Epithelial cell of prostate (primary cell): ENCODE measurements at places on chromosomes 13 and 19.

DNA sequence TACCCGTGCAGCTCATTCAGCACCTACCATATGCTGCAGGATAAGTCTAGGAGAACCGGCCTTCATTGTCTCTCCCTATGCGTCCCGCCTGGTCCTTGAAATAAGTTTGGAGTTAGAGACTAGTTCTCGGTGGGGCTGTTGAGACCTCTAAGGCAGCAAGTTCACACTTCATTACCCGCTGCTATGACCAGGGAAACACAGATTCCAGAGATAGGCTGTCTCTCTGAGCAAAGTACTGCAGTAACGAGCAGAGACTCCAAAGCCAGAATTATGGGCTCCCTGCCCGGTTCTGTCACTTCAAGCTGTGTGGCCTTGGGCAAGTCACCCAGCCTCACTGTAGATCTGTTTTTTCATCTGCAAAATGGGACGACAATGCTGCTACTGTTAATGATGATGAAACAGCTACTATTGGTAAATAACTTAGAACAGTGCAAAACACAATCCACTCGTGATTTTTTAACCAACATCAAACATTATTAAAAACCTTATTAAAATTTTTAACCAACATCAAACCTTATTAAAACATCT is 184.1 kb downstream of the USP12 start:
- no peak for DNase-seq

- DNase-seq, result no peak
These were observed 79.8 kb downstream of the CHST8 start for GRCh38 chr19:33701565-33701964.

- DNase-seq, result no peak
These were observed 184.8 kb downstream of the PCDH9 start for GRCh38 chr13:67045357-67045756.

DNA sequence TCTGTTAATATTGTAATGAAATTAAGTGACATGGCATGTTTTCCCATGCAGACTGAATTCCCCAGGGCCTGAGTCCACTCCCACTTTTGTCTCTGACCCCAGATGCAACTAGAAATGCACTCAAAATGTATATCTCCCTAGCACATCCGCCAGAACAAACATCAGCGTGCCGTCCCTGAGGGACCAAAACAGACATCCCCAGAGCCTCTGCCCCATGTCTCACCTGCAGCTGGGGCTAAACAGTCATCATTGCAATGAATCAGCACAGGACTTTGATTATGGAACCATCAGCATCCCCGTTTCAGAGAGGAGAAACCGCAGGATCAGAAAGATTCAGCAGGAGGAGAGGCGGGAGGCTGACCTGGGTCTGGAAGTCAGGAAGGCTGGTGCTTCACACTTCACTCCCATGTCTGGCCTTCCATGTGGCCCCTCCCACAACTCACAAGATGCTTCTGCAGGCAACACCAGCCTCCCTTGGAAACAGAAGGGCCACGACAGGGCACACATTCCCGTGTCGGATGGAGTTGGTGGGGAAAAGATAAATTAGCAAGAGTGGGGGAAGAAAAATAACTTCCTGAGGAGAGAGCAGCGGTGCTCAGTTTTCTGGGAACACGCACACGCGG is 130.6 kb upstream of the VSTM2B start:
- DNase-seq, result no peak

GRCh38 chr13:28379371-28380083 is 115.4 kb downstream of the FLT1 start:
- DNase-seq, result no peak

DNA sequence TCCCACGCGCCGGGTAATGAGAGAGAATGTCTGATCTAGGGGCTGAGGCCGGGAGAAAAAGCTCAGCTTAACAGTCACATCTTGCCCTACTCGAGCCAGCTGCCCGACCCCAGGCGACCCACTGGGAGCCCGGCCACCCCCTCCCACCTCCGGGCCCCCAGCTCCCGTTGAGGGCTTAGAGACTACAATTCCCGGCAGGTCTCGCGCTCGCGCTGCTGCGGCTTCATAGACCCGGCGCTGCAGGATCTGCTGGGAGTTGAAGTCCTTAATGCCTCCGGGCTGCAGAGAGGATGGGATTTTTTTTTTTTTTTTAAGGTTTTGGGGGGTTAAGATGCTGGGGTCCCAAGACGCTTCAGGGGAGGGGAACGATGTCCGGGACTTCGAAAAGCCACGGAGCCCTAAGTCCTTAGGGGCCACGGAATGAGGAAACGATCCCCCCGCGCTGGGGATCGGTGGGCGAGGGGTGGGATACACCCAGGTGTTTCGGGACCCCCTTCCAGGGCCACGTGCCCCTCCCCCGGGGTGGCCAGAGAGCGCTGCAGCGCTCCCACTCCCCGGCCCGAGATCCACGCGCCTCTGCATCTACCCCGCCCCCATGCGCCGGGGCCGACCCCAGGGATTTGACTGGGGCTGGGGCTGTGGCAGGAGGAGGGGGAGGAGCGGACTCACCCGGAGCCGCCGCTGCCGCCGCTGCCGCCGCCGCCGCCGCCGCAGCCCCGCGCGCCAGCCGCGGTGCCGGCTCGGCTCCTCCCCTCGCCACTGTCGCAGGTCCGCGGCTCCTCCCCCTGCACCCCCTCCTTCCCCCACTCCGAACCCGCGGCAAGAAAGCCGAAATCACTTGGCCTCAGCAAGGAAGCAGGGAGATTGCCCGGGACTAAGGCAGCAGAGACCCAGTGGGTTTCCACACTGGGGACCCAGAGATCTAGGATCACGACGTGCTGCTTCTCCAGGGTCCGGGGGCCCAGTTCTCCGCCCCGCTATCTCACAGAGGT is at the start of gene SYT3:
Gene SYT3 (minus strand): TSS at position 761 of the 992 bp plus-strand sequence. CDS start 2,470 bp downstream, outside the sequence.
- no peak for DNase-seq

DNA sequence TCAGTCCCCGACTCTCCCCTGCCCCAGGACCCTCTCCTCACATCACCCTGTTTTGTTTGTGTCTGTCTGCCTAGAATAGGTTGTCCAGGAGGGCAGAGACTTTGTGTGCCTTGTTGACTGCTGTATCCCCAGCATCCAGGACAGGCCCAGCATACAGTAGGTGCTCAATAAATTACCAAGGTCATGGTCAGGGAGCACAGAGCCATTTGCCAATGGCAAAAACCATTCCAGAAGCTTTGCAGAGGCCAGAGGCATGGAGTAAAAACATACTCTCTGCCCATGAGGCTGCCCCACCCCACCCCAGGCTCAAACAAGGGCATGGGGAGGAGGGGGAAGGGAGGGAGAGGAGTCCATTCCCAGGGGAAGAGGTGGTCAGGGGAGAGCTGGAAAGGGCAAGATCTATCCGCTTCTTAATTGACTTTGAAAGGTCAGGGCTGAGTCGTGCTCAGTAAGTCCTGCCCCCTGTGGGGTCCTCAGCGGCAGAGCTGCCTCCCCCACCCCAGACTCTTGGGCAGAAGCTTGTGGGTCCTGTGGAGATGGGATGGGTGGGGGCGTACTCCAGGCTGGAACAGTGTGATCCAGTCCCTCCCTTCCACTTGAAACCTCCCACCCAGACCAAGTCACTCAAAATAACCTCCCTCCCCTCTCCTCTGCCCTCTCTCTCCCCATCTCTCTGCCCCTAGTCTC is 4.4 kb downstream of the GPR4 start:
- DNase-seq, result no peak

DNA sequence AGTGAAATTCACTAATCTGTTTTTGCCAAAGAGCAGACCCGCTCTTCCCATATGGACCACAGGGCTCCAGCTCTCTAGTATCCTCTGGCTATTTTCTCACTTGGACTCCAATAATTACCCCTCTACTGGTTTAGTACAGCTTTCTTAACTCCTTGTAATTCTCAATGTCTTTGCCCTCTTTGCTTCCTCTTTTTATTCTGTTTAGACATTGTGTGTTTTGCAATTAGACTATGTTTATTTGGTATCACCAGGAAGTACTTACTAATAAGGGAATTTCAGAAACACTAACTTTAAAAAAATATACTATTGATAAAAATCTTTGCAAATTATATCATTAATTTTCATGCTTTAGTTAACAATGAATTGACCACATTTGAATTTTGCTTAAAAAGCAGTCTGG is 111.6 kb upstream of the OBI1 start:
- DNase-seq, result no peak

DNA sequence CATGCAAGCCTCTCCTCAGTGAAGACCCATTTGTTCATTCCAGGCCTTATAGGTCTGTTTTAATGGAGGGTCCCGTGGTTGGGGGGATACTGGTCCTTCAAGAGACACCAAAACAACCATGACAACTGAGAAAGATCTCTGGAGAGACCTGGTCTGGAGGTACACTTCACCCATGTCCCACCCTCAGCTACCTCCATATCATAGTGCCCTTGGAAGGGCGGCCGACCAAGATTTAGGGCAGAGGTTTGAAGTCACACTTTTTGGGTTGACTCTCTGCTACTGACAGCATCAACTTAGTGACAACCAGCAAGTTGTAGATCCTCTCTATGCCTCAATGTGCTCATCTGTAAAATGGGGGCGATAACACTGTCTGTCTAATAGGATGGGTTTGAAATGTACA is 177.3 kb downstream of the TSHZ3 start:
- no peak for DNase-seq

DNA sequence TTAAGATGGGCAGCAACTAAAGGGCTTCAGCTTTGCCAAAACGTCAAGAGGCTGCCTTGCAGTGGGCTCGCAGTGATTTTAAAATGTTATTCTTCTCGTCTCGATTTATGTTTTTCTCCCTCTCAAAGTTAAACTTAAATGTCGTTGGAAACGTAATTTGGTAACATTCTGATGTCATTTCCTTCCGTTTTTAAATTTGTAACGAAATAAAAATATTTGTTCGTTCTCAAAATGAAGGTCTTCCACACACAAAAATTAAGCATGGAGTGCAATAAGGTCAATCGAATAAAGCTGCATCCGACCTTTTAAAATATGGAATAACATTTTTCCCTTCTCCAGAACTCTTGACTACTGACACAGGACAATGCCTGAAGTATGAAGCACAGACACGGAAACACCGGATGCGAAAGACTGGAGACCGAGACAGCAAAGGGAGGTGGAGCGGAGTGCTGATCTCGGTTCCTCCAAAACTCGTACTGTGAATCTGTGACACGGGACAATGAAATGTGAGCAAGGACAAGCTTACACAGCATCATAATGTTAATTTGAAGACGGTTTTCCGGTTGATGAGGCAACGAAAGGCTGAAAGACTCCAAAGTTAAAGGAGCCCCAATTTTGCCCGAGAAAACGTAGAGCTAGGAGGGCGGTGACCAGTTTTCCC is 850 bp downstream of the MTMR6 start:
- no peak for DNase-seq

GRCh38 chr13:72889495-72889894 is 107.6 kb downstream of the PIBF1 start:
- no peak for DNase-seq

DNA sequence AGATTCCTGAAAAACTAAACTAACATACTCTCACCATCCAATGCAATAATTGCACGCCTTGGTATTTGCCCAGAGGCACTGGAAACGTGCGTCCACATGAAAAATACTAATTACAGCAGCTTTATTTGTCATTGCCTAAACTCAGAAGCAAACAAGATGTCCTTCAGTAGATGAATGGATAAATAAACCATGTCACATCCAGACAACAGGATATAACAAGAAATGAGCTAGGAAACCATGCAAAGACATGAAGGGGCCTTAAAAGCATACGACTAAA is 25.0 kb downstream of the ELL start:
- no peak for DNase-seq

DNA sequence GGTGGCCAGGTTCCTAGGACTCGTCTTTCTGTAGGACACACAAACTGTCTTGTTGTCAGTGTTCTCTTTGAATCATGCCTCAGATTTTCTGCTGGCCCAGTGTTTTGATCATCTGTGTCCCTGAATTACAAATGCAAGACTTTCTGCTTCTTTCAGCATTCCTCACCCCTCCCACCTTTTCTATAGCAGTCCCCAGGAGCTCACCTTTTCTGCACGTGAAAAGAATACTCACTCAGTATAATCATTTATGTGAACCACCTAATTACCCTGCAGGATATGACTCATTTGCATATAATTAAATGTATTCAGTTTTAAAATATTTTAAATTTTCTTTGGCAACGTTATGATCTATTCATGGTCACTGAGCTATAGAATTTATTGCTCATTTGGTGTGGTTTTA is 389.2 kb downstream of the ITGBL1 start:
- no peak for DNase-seq

DNA sequence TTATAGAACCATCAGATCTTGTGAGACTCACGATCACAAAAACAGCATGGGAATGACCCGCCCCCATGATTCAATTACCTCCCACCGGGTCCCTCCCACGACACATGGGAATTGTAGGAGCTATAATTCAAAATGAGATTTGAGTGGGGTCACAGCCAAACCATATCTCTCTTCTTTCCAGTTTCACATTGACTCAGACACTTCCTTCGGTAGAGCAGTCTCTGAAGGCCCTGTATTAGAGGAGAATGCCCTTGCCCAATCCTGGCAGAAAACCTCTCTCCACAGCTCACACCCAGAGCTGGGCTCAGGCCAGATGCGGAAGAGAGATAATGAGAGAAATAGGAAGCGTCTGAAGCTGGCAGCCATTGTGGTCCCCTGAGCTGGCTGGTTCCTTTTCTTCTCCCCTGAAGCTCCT is 72.4 kb upstream of the CLDN10 start:
- DNase-seq, result no peak

GRCh38 chr13:56886398-56886797 is 254.3 kb upstream of the PRR20A start:
- no peak for DNase-seq

DNA sequence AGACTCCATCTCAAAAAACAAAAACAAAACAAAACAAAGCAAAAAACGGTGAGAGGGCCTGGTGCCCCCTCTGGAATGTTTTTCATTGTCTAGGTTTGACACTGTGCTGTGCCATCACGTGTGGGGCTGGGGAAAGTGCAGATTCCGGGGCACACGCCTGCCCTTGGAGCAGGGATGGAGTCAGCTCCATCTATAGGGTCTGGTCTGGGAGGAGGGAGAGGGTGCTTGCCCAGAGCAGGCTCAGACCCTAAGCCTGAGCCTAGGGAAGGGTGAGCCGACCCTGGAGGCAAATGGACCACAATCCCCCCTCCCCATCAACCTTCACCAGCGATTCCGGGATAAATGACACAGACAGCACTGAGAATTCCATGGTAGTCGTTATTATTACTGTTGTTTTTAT is 10.9 kb upstream of the ZBTB32 start:
- DNase-seq, result no peak

DNA sequence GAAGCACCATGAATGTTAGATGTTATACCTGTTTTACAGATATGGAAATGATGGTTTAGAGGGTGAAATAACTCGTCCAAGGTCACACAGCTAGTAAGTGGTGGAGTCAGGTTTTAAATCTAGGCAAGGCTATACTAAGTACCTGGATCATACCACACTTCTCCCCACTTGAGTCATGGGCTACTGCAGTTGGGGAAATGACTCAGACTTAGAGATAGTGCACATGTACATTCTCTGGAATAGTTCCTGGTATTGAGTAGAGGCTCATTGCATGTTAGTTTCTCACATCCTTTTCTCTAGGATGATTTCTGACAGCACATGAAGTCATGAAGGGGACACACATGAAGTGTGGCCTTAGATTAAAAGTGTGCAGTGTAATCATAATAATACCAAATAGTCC is 76.2 kb upstream of the TNFSF11 start:
- DNase-seq, result peak; percentile 84

GRCh38 chr19:40721936-40722661 is 5.2 kb downstream of the ITPKC start:
- no peak for DNase-seq

GRCh38 chr19:873084-873483 is 13.6 kb downstream of the CFD start:
- no peak for DNase-seq
